ENCODE measurements at places on chromosomes 11 and 22.

DNA sequence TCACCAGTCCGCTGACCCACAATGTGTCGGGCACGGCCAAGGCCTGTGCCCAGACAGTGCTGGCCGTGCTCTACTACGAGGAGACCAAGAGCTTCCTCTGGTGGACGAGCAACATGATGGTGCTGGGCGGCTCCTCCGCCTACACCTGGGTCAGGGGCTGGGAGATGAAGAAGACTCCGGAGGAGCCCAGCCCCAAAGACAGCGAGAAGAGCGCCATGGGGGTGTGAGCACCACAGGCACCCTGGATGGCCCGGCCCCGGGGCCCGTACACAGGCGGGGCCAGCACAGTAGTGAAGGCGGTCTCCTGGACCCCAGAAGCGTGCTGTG lies 6.1 kb downstream of the SLC35C1 start:
- no peak for DNase-seq

- no peak for DNase-seq
Measured at GRCh38 chr11:36280531-36280930, 8.7 kb downstream of the COMMD9 start.

- peak; percentile 62 for DNase-seq
Measured at GRCh38 chr11:124798991-124799347, 1.2 kb downstream of the MSANTD2 start.

- DNase-seq, result peak; percentile 61
Measured at GRCh38 chr22:45317551-45318167, 7.9 kb downstream of the FAM118A start.

DNA sequence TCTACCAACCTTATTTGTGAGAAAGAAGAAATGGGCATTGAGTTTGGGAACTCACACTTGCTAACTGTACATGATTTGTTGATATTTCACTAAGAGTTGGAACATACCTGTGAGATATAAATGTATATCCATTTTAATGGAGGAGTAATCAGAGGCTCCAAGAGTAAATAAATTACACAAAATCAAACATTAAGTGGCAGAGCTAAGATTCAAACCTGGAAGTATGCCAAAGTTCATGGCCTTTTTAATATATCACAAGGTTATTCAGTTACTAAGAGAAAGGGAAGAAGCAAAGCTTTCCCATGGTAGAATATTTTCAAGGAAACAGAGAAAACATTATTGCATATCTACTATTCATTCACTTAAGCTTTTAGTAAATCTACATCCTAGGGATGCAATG lies 1641.1 kb downstream of the FAM181B start:
- no peak for DNase-seq

GRCh38 chr11:2807801-2808241 lies 77.8 kb downstream of the CDKN1C start:
- no peak for DNase-seq

GRCh38 chr11:112520354-112520753 lies 259.7 kb upstream of the PLET1 start:
- no peak for DNase-seq

GRCh38 chr11:14393889-14394288 lies 34.9 kb upstream of the RRAS2 start:
- DNase-seq, result no peak

DNA sequence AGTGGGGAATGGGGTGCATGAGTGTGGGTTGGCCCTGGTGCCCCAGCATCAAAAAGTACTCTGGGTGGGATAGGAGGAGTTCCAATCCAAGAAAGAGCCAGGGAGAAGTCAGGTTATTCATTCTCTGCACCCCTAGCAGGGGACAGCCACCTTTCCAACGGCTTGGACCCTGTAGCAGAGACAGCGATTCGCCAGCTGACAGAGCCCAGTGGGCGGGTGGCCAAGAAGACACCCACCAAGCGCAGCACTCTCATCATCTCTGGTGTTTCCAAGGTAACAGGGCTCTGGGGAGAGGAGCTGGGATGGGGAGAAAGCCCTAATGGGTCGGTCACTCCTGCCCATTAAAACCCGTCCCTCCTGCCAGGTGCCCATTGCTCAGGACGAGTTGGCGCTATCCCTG lies 6.6 kb downstream of the C2CD2L start:
- no peak for DNase-seq

- no peak for DNase-seq
Measured at GRCh38 chr11:125327518-125328224, 163.1 kb downstream of the PKNOX2 start.

GRCh38 chr11:67356864-67357561 lies 3.7 kb upstream of the POLD4 start:
- peak; percentile 83 for DNase-seq

- DNase-seq, result no peak
Measured at GRCh38 chr11:15738931-15739330, 617.4 kb downstream of the SOX6 start.

GRCh38 chr22:35451592-35451991 lies 51.7 kb downstream of the MCM5 start:
- no peak for DNase-seq

DNA sequence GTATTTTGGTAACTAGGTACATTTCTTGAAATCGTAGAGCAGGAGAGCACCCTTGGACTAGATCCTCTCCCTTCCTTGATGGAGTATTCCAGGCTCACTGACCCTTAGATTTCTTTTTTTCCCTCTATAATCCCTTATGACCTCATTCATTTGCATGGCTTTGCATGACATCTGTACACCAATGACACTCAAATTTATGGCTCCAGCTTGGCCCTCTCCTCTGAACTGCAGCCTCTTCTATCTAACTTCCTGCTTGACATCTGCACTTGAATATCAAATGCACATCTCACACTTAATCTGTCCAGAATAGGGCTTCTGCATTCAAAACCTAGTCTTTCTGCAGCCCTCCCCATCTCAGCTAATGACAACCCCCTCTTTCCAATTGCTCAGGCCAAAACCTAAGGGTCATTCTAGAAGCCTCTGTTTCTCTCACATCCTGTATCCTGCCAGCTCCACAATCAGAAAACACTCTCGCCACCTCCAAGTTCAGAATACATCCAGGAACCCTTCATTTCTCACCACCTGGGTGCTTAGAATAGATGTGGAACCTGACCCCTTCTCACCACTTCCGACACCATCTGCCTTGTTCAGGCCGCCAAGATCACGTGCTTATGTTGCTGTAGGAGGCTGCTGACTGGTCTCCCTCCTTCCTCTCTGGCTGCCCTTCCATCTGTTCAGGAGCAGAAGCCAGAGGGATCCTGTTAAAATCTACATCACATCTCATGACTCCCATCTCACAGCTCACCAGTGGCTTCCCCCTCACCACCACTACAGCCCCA lies 138.9 kb upstream of the MTNR1B start:
- no peak for DNase-seq

- no peak for DNase-seq
Measured at GRCh38 chr11:30431127-30431814, 108.4 kb downstream of the ARL14EP start.

DNA sequence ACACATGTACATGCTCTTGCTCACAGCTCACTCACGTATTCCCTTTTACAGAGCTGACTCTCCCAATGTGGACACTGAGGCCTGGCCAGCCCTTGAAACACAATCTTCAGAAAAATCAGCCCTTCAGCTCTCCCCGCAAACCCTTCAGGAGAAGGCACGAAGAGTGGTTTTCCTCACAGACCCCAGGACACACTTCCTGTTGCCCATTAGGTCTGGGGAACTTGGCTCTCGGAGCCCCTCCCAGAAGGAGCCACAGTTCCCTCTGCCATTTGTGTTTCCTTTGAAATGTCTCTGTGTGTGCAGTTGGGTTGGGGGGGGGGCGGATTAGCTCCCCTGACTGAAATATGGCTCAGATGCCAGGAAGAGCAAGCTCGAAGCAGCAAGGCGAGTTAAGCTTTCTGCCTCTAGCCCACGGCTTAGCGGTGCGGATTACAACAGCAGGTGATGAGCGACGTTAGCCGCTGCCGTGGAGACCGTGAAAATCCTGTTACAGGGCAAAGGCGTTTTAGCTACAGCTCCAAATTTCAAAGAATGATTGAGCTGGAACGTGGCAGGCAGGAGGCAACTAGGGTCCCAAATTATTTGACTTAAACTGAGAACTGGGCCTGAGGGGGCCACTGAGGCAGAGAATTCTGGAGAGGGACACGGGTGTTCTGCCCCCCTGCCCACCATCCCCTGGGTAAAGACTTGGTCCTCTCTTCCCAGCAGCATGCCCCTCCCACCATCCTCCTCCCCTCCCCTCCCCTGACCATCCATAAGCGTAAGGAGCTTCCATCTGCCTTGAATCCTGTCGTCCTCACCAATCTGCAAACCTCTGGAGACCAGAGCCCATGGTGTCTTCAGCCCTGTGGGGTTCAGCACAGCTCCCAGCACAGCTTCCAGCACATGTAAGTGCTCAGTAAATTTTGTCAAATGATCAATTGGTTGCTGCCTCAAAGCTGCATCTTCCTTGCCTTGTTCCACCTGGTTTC lies 598.6 kb downstream of the BUD13 start:
- DNase-seq, result no peak

GRCh38 chr22:20031732-20032406 lies 11.0 kb downstream of the TANGO2 start:
- no peak for DNase-seq

GRCh38 chr22:17587629-17588028 lies 24.3 kb downstream of the SLC25A18 start:
- DNase-seq, result no peak

- no peak for DNase-seq
Measured at GRCh38 chr11:6012035-6012668, 5.4 kb upstream of the OR56A4 start.

- no peak for DNase-seq
Measured at GRCh38 chr11:75462117-75462653, 29.2 kb upstream of the KLHL35 start.

DNA sequence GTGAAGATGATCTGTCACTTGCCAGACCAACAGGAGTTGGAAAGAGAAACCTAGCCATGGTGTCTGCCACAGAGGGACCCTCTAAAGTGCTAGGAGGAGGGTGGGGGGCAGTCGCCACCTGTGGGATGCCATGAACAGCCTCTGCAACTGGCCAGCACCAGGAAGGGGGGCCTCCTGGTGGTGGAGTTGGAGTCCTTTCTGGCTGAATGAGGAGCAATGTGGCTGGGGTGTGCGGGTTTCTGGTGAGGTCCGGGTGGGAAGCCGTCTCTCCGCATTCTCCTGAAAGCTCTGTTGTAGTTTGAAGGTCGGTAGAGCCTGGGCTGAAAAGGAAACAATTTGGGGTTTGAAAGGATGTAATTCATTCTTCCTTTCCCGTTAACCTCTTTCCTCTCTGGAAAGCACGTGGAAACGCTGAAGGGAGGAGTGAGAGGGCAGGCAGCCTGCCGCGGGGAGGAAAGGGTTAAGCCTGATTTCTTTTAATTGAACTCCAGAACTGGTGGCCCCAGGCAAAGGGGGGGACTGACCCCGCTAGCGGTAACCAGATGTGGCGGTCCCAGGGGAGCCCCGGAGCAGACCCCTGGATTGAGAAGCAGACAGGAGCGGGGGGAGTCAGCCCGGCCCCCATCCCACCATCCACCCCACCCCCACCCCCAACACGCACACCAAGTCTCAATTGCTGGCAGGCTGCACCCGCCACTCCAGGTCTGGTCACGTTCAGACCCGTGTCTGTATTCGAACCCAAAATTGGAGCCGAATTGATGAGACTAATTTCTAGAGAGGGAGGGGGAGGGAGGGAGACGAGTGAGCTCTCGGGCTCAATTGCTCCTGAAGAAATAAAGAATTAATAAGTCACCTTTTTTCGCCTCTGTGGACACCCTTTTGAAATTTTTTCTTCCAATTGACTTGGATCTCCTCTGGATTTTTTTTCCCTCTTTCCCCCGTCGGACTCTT lies 1.8 kb upstream of the FLI1 start:
- no peak for DNase-seq

- no peak for DNase-seq
Measured at GRCh38 chr11:3781423-3781822, 15.9 kb downstream of the NUP98 start.

- DNase-seq, result no peak
Measured at GRCh38 chr11:73804712-73805111, 17.0 kb downstream of the MRPL48 start.

- no peak for DNase-seq
Measured at GRCh38 chr11:68092411-68092810, 28.8 kb downstream of the CHKA start.

- no peak for DNase-seq
Measured at GRCh38 chr11:98104249-98104648, 916.5 kb upstream of the CNTN5 start.

- DNase-seq, result no peak
Measured at GRCh38 chr11:66084821-66085475, 14.9 kb downstream of the PACS1 start.

DNA sequence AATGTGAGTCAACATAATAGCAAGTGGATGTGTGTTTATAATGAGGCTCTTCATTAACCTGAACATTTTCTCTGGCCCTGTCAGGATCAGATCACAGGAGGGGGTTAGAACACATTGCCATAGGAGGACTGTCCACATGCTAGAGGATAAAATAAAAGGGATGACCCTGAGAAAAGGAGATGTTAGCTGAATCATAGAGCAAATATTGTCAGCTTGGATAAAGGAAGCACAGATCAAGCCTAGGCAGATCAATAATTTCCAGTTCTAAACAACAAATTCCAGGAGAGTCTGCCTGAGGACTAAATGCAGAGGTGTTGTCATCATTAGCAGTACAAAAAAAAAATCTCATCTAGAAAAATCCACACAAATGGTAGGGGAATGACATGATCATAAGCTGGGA lies 337.9 kb downstream of the LRRC4C start:
- DNase-seq, result no peak

DNA sequence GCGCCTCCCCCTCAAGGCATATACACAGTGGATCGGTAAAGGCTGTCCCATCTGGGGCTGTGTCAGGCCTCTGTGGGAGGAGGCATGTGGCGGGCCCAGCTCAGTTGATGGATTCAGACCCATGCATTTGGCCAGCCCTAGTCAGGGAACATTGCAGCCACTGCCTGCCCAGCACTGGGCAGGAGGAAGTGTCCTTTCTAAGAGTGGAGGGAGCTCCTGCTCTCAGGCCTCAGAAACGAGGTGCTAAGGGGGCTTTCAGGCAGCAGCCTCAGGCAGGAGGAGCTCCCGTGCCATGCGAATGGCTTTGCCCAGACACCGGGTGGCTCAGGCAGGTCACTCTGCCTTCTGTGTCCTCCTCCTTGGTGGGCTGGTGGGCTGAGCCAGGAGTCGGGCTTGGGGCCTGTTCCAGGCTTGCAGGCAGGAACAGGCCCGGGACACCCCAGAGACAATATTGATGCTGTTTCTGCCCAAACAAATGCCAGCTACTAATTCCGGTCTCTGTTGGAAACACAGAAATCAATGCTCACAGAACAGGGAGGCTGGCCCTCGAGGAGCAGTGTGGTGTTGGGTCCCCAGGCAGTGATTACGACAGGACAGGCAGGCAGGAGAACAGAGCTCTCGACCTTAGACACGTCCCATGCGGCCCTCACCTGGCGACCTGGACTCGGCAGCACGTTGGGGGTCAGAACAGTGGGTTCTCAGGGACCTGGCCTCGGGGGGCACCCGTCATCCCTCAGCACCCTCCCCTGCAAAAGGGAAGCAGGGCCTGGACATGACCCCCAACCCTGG lies 42.3 kb upstream of the CCDC188 start:
- DNase-seq, result no peak

DNA sequence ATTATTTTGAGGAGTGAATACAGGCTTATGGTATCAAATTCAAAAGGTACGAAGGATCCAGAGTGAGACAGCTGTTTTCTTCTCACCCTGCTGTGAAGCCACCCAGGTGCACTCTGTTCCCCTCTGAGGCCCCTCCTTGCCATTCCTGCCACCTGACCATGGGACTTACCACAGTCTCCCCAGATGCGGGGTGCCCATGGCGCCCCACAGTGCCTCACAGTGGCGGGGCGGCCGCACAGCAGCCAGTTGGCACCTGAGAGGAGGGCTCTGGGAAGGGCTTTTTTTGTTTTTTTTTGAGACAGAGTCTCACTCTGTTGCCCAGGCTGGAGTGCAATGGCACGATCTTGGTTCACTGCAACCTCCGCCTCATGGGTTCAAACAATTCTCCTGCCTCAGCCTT lies 151.7 kb downstream of the CEP164 start:
- DNase-seq, result no peak

- no peak for DNase-seq
Measured at GRCh38 chr11:114158421-114158820, 98.9 kb downstream of the ZBTB16 start.

Measured in astrocyte of the spinal cord (primary cell).